ENCODE measurements at places on chromosomes 7 and 10.

GRCh38 chr10:132135053-132135872 is 51.5 kb upstream of the DPYSL4 start:
- no peak for DNase-seq

- DNase-seq = no peak
Measured at GRCh38 chr10:21368022-21368582, 157.4 kb downstream of the SKIDA1 start.

DNA sequence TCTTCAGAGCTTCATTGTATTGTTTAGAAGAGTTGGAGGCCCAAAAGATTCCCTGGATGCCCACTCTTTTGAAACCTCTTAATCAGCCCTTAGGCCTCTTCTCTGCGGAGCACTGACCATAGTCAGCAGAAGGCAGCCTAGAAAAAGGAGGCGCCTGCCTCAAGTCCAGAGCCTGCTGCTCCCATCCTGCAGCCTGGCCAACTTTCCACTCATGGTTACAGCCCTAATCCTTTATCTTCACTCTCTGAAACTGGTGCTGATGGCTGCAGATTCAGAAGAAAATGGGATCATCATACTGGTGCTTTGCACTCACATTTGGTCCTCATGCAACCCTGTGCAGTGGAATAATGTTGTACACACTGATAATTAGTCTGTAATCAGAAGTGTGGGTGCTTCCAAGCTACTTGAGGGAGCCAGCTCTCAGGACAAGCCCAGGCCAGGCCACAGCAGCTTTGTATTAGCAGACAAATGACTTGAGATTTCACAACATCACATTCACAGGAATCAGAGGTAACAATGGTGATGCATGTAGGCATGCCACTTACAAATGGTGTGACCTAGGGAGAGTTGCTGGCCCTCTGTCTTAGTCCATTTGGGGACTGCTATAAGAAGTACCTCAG is 272.9 kb downstream of the GALNT17 start:
- no peak for DNase-seq

- no peak for DNase-seq
Measured at GRCh38 chr10:103872137-103872931, 17.0 kb upstream of the SH3PXD2A start.

DNA sequence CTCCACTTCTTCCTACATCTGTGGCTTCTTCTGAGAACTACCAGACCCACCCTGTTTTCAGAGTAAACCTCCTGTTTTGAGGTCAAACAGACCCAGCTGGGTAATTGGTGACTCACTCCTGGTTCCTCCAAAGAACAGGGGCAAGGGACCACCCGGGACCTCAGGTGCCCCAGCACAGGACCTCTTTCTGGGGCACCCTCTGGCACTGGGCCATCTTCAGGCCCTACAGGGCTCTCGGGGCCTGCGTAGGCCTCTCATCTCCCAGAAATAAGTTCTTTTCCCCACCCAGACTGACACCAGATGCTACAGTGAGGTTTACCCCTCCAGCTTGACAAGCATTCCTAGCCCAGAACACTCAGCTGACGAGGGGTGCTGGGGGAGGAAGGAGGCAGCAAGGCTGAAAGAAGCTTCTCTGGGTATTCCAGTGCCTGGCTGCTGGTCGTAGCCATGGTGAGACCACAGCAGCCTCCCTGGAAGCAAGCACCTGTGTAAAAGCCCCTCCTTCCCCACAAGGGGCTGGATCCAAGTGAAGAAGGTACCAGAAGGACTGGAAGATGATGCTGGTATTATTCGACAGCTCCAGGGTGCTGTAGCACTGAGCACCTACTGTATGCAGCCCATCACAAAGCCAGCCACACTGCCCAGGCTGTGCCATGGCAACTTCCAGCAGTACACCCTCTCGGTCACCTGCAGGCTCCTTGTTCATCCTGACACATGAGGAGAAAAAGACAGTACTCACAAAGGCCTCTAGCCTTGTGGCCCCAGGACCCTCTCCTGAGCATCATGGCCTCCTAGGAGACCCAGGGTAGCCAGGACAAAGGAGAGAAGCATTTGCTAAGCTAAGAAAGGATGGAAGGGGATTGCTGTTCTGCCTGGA is 47.4 kb downstream of the ALOX5 start:
- DNase-seq = no peak

DNA sequence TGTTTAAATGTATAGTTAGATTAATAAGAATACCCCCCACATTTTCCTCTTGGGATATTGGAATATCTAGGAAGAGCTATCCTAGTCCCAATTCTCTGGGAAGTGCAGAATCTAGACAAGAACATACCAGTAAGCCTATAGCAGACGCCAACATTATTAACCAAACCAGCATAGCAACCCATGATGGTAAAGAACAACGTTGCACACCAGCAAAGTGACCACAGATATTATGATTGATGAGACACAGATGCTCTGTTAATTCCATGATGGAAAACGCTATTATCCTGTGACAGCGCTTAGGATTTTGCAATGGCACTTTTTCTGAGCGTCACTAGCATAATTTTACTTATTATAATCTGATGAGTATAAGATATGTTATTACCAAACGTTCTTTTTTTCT is 603.1 kb upstream of the PCDH15 start:
- DNase-seq = no peak

DNA sequence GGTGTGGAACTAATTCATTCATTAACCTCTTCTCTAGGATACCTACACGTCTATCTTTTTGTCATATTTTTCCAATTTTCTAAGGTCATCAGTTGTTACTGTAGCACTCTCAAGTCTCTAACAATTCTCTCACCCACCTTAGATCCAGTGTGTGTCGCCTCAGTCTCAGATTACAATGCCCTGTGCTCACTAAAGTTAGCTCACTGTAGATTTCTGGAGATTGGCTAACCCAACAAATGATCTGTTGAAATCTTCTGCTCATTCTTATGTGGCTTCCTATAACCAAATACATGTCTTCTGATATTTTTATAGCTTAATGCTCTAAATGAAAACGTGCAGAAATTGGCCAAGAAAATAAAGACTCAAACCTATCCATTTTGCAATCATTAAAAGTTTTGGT is 142.6 kb downstream of the SLC25A13 start:
- DNase-seq = no peak

- DNase-seq = peak; percentile 100
Measured at GRCh38 chr7:41886262-41886900, 183.5 kb upstream of the INHBA start.

DNA sequence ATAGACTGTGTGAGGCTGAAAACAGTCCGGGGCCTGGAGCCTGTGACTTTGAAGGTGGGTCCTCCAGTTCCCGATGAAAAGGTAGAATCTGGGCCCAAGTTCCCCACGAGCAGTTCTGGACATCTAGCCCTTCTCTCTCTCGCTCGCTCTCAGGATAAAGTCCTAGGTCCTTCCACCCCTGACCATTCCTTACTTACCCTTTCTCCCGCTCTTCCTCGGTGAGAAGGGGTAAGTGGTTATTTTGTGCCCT is 713 bp downstream of the IMMP2L start:
- no peak for DNase-seq

DNA sequence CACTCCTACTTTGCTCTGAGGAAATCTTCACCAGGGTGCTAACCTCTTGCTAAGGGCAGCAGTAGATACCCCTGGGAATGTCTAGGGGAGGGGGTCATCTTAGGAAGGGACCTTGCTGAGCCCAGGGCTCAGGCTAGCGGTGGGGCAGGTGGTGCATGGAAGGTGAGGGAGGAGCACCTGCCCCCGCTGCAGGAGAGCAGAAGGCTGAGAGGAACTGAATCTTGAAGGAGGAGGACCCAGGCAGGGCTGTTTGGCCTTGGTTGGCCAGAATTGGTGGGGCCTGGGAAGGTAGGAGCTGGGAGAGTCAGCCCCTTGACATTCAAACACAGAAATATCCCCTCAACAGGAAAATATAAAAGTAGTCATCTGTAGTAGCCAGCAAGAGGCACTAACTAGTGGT is 7.0 kb downstream of the CALHM3 start:
- no peak for DNase-seq

DNA sequence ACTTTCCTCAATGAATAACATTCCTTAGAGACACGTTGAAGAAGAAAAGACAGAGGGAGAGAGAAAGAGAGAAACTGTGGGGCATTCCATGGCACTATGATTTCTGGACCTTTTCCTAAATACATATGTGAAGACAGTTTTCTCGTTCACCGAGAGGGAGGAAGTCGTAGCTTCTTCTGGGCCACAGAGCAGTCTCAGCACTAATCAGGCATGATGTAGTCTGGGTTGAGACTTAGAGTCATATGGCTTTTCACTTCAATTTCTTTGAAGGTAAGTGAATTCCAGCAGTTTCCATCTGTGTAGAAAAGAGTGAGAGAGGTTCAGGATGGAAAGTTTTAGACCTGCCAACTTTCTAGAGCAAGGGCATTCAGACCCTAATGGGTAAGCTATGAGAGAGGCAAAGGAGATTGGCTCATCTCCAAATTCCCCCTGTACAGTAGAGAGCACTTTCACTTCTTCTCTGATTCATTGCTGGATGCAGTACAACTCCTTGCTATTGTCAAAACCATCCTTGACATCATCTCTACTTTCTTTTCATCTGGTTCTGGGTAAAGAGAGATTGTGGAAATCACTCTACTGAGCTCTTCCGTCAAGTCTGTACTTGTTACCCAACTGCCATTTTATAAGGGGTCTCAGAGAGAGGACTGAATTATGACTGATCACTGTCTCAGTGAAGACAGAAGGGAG is 31.5 kb upstream of the OR9A4 start:
- DNase-seq = no peak

DNA sequence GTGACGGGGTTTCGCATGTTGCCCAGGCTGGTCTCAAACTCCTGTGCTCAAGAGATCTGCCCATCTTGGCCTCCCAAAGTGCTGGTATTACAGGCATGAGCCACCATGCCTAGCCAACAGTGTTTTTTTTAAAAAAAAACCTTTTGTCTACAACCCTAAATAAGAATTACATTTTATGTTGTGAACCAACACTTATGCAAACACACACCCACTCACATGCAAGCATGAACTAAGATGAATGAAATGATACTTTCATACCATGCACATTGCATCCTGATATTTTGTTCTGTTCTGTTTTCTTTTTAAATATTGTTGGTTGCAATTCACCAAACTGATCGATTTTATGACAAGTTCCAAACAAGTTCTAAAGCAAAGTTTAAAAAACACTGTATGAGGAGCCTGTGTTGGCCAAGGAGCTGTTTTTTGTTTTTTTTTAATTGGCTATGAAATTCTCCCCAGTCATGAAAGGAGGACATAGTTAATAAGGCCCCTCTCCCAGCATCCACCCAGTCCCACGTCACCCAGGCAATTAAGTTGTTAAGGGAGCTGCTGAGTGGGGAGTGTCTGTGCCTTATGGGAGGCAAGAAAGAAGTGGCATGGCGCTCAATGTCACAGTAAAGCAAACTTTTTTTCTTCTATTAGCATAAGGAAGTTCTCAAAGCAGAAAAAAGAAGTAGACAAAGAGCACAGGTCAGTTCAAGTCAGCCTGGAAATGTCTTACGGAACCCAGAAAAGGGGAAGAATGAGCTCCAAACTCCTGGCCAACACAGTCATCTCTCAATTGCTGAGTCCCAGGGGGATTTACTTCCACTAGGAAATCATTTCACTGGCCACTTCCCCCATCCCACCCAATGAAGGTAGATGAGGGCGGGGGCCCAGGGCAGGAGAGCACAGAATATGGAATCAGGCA is 50.1 kb downstream of the NOD1 start:
- no peak for DNase-seq

DNA sequence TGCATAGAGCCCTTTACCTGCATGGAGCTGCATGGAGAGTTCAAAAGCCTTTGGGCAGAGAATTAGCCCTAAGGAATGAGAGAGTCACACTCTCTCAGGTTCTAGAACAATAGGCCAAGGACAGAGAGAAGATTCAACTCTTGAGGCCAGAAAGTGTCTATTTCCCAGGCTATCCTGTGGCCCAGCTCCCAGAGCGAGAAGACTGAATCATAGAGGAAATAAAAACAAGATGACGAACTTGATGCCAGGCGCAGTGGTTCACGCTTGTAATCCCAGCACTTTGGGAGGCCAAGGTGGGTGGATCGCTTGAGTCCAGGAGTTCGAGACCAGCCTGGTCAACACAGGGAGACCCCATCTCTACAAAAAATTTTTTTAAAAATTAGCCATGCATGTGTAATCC is 18.3 kb upstream of the PODXL start:
- DNase-seq = peak; percentile 9

DNA sequence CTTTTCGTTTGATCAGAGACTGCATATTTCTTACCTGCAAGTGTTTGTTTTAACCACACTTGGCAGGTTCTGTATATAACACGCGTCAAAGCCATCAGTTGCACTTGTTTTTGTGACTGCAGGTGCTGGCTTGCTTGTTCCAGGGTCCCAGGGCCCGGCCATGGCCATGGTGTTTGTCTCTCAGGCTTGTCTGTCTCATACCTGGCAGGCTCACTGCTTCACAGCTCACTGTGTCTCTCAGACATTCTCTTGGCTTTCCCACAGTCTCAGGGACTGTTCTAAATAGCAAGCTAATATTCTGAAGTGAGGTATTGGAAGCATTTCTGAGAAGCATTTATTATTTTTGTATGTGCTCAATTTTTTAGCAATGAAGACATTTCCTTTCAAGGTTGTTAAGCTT is 46.9 kb downstream of the GPR141 start:
- no peak for DNase-seq

- no peak for DNase-seq
Measured at GRCh38 chr7:105021352-105021751, 7.3 kb downstream of the KMT2E start.

DNA sequence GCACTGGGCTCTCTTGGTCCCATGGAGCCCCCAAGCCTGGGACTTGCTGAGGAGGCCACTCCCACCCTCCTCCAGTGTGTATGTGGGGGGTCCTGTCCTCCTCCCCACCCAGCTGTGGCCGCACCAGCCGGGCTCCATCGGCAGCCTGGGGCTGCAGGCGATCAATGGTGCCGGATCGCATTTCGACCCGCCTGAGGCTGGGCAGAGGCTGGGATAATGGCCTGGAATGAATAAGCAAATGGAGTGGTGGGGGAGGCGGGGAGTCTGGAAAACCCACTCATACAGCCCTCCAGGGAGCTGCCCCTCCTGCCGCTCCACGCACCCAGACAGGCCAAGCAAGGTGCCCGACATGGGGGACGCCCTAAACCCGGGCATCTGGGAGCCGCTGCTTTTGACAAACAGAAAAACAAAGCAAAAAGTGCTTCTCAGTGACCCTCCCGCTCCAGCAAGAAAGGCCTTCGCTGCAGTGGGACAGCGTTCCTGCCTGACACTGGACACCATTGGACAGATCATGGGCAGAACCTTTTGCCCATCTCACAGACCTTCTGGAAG is 160.5 kb downstream of the NRF1 start:
- no peak for DNase-seq

DNA sequence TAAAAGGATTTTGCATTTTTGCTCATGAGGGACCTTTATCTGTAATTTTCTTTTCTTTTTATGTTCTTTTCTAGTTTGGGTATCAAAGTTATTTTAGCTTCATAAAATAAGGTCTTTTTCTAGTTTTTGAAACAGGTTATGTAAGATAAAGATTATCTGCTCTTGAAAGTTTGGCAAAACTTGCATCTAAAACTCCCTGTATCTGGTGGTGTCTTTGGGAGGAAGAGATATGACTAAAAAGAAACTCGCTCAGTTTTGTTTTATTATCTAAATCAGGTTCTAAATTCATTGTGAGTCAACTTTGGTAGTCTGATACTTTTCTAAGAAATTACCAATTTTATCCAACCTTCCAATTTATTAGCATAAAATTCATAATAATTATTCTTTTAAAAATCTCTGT is 55.1 kb downstream of the VCL start:
- no peak for DNase-seq

All from skeletal muscle cell (primary cell).